MG63 (cell line): ENCODE measurements at places on chromosomes 5 and 9. TPM values are rescaled to one million over a fixed set of nuclear protein-coding genes. Genes with fewer than 3 reads are reported as not detected.

The COL15A1 gene
- total RNA-seq, result 0.62 and 1.2 TPM in 2 replicates

The FCN2 gene
- total RNA-seq, result not detected in 2 replicates

The PCDHB8 gene
- total RNA-seq, result not detected in 2 replicates

The EXOSC3 gene
- total RNA-seq, result 32.9 and 37.9 TPM in 2 replicates

The OR1J2 gene
- total RNA-seq, result not detected in 2 replicates

The ADCY2 gene
- total RNA-seq, result not detected in 2 replicates

The CYLC2 gene
- not detected in 2 replicates for total RNA-seq

The NEURL1B gene
- 6.3 and 10.1 TPM in 2 replicates for total RNA-seq

The ALAD gene
- total RNA-seq, result 14.8 and 17.0 TPM in 2 replicates

The RABEPK gene
- total RNA-seq, result 50.4 and 74.2 TPM in 2 replicates

The CNTNAP3 gene
- 2.7 and 3.2 TPM in 2 replicates for total RNA-seq

The LHX6 gene
- total RNA-seq, result not detected in 2 replicates

The ADAMTSL1 gene
- total RNA-seq, result 62.9 and 67.7 TPM in 2 replicates

The CRB2 gene
- not detected in 2 replicates for total RNA-seq

The ARHGEF28 gene
- total RNA-seq, result 7.6 and 8.0 TPM in 2 replicates

The ZNF300 gene
- total RNA-seq, result not detected in 2 replicates

The KIF20A gene
- 111 and 129 TPM in 2 replicates for total RNA-seq

The CXCL14 gene
- 0.76 TPM in 1 of 2 replicates, not detected in the other for total RNA-seq

The WWC1 gene
- 15.9 and 38.3 TPM in 2 replicates for total RNA-seq

The IARS1 gene
- 283 and 306 TPM in 2 replicates for total RNA-seq

The FBXO10 gene
- total RNA-seq, result 0.84 and 4.3 TPM in 2 replicates

The HNRNPAB gene
- 250 and 316 TPM in 2 replicates for total RNA-seq

The SLC34A3 gene
- not detected in 2 replicates for total RNA-seq

The PAX5 gene
- total RNA-seq, result not detected in 2 replicates

The SLC6A7 gene
- total RNA-seq, result not detected in 2 replicates

The SH3PXD2B gene
- total RNA-seq, result 4.4 and 15.2 TPM in 2 replicates
